Activated CD4-positive, alpha-beta T cell treated with anti-CD3 and anti-CD28 coated beads, Interleukin-2, amount 10 ng/mL, durations not matched to agents 7 days and 5 days (primary cell): ENCODE measurements at places on chromosomes 4 and X. TPM values are rescaled to one million over a fixed set of nuclear protein-coding genes. Genes with fewer than 3 reads are reported as not detected.

The PNMA6F gene
- total RNA-seq: not detected

DNA sequence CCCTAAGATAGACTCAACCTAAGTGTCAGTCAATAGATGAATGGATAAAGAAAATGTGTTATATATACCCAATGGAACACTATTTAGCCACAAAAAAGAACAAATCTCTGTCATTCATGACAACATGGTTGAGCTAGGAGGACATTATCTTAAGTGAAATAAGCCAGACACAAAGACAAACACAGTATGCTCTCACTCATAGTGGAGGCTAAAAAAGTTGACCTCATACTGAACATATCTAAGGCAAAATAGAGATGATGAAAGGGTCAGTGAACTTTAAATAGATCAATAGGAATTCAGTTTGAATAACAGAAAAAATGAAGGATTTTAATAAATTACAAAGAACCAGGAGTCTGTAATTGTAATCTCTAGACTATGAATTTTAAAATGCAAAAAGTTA is 106.5 kb downstream of the SOWAHB start:
- H3K4me3 ChIP-seq: no peak overlapping the region
- no peak overlapping the region for H3K27ac ChIP-seq
- DNase-seq: no peak
- no peaks in the 10 kb centered on the region for H3K36me3 ChIP-seq

- no peak overlapping the region for H3K4me3 ChIP-seq
- no peaks in the 10 kb centered on the region for H3K4me1 ChIP-seq
- no peaks in the 10 kb centered on the region for H3K36me3 ChIP-seq
Observed at GRCh38 chr4:173934201-173934600, 349.3 kb downstream of the FBXO8 start.

DNA sequence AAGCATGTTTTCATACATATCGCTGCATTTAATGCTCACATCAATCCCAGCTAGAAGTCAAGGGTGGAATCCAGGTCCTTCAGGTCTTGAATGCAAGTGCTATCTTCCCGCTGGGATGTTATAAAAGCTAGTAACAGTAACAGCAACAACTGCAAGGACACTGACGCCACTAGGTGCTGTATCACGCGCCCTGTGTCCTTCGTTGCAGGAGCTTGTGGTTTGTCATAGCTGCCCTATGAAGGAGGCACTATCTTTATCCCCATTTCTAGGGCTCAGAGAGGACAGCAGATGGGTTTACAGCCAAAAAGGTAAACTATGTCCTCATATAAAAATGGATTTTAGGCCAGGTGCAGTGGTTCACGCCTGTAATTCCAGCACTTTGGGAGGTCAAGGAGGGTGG is 202.9 kb downstream of the NSUN7 start:
- no peak for DNase-seq
- H3K36me3 ChIP-seq: no peaks in the 10 kb centered on the region
- H3K4me1 ChIP-seq: no peaks in the 10 kb centered on the region
- no peaks in the 10 kb centered on the region for H3K27me3 ChIP-seq
- H3K27ac ChIP-seq: no peak overlapping the region

DNA sequence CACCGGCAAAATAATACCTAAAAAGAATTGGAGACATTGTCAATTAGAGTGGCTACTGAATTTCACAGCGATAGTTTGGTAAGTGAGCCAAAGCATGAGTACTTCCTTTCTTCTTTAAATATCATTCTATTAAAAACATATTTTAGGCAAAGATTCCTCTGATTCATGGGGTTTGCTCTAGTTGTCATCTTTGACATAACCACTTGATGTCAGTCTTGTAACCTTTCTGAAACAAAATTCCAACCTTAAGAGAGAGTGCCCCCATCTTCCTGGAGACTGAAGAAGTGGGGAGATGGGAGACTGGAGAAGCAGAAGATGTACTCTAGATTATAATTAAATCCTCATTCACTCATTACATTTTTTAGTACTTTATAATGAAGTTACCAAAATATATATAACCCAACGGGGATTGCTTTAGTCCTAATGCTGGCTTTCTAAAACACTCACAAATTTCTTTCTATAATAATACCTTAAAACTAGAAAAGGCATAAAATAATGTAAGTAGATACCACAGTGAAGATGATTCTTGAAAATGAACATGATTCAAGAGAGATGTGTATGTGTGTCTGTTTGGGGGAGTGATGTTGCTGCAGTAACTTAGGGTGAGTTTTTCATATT is 96.4 kb downstream of the EMCN start:
- H3K27me3 ChIP-seq: peaks cover 1% of the 10 kb centered on the region
- no peaks in the 10 kb centered on the region for H3K4me1 ChIP-seq
- H3K36me3 ChIP-seq: no peaks in the 10 kb centered on the region
- no peak overlapping the region for H3K27ac ChIP-seq
- no peak for DNase-seq

GRCh38 chr4:103443324-103443723 is 245.2 kb upstream of the CENPE start:
- no peak overlapping the region for H3K27ac ChIP-seq
- no peak overlapping the region for H3K4me3 ChIP-seq
- no peak for DNase-seq
- no peaks in the 10 kb centered on the region for H3K36me3 ChIP-seq
- no peaks in the 10 kb centered on the region for H3K4me1 ChIP-seq
- H3K27me3 ChIP-seq: no peaks in the 10 kb centered on the region

- H3K27me3 ChIP-seq: no peaks in the 10 kb centered on the region
- H3K36me3 ChIP-seq: no peaks in the 10 kb centered on the region
- peaks cover 4% of the 10 kb centered on the region for H3K4me1 ChIP-seq
- no peak overlapping the region for H3K27ac ChIP-seq
- H3K4me3 ChIP-seq: no peak overlapping the region
Observed at GRCh38 chr4:68655764-68656444, 14.5 kb downstream of the UGT2B15 start.

DNA sequence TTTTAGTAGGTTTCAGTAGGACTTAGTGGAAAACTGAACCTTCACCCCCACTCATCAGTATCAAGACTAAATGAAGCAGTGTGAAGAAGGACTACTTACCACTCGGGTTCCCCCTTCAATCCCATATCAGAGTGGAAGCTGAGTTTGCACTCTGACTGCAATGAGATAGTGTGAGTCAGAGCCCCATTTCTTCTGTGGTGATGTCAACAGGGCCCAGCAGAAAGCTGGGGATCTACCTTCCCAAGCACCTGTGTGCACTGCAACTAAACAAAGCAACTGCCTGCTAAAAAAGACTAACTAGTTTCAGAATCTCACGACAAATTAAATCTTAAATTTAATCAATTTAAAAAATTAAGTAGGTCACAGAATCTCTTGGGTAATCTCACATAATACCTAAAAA is 1837.0 kb upstream of the PCDH7 start:
- no peak for DNase-seq
- H3K27ac ChIP-seq: no peak overlapping the region
- no peak overlapping the region for H3K4me3 ChIP-seq
- H3K36me3 ChIP-seq: no peaks in the 10 kb centered on the region
- H3K27me3 ChIP-seq: no peaks in the 10 kb centered on the region
